ENCODE measurements at places on chromosomes 7 and 10. TPM values are rescaled to one million over a fixed set of nuclear protein-coding genes. Genes with fewer than 3 reads are reported as not detected.

The CALCR gene
- polyA plus RNA-seq = 0.08 TPM

The RADIL gene
- polyA plus RNA-seq = 4.0 TPM

- no peak for DNase-seq
These were observed 1.8 kb downstream of the KLLN start for GRCh38 chr10:87861566-87861952.

The TLX1 gene
- not detected for polyA plus RNA-seq

DNA sequence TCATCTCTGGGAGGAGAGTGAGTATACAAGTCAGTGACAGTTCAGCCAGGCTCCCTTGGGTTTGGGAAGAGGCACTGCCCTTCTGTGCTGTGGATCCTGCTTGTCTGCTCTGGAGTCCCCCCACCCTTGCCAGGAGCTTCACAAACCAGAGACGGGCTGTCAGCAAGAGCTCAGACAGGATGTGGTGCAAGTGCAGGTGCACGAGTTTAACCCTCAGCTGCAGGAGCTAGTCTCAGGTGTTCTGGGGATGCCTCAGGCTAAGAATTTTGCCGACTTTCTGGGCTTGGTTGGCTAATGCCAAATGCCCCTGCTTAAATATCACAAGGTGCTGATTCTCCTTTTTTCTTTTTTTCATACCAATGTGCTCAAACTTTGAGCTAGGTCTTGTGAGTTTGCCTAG, 22.3 kb downstream of the ZNF783 start:
- DNase-seq = no peak

GRCh38 chr10:130983749-130984148, 327.8 kb downstream of the TCERG1L start:
- DNase-seq = no peak

The GBX1 gene
- polyA plus RNA-seq = 0.34 TPM

GRCh38 chr10:97483506-97483905, 14.7 kb downstream of the MMS19 start:
- DNase-seq = no peak

- DNase-seq = no peak
These were observed 41.2 kb downstream of the PDZD8 start for GRCh38 chr10:117334066-117334465.

The FKBP6 gene
- 0.16 TPM for polyA plus RNA-seq

DNA sequence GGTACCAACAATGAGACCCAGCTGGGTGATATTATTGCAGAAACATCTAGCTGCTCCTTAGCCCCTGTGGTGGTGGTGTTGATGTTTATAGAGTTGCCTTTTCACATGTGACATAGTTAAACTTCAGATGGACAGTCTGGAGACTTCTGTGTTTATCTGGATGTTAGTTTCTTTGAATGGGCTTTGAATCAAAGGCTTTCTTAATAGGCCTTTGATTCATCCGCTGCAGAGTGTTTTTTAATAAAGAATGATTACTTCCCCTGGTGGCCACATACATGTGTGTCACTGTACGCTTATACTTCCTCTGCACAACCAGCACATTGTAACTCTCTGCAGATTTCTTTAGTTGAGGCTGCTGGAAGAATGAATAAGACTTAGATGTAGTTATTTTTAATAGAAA, 221.0 kb downstream of the DYNC1I1 start:
- no peak for DNase-seq

- no peak for DNase-seq
These were observed 61.3 kb downstream of the TACC2 start for GRCh38 chr10:122050311-122050710.

- no peak for DNase-seq
These were observed 44.0 kb downstream of the OAT start for GRCh38 chr10:124374535-124375352.

DNA sequence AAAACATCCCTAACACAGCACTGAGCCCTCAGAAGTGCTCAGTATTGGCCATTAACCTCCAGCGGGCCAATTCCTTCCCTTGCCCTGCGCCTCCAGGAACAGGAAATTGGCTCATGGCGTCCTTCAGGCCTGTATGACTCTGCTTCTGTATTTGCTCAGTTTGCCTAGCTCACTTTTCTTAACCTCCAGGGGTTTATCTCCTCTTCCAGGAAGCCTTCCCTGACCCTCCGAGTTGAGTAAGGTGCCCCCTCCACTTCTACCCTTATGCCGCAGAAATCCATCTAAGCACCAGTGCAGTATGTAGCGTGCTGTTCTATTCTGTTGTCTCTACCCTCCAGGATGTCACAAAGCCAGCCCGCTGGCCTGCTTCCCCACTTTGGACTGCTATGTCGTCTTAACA, 1.1 kb upstream of the SFXN4 start:
- DNase-seq = no peak

DNA sequence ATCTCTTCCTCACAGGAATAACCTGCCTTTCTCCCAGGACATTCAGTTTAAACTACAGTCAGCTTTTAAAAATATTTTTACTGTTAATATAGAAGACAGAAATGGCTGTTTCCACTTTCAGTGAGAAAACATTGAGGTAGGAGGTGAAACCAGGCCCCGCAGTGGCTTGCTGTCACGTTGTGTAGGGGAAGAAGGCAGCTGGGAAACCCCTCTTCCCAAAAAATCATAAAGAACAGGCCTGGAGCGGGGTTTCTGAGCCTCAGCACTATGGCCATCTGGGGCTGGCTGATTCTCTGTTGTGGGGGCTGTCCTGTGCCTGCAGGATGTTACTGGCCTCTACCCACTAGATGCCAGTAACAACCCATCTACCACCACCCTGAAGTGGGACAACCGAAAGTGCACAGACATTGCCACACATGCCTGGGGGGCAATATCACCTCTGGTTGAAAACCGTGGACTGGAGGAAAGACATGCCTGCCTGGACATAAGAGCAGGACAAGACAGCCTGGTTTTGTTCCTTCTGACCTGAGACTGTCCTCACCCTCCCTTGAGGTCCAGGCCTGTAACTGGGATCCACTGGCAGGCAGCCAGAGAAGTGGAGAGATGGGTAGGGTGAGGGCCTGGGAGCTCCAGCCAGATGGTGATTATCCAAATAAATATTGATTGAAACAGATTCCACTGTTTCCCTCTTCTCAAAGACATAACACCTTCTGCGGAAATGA, 43.9 kb downstream of the KCNH2 start:
- DNase-seq = no peak

DNA sequence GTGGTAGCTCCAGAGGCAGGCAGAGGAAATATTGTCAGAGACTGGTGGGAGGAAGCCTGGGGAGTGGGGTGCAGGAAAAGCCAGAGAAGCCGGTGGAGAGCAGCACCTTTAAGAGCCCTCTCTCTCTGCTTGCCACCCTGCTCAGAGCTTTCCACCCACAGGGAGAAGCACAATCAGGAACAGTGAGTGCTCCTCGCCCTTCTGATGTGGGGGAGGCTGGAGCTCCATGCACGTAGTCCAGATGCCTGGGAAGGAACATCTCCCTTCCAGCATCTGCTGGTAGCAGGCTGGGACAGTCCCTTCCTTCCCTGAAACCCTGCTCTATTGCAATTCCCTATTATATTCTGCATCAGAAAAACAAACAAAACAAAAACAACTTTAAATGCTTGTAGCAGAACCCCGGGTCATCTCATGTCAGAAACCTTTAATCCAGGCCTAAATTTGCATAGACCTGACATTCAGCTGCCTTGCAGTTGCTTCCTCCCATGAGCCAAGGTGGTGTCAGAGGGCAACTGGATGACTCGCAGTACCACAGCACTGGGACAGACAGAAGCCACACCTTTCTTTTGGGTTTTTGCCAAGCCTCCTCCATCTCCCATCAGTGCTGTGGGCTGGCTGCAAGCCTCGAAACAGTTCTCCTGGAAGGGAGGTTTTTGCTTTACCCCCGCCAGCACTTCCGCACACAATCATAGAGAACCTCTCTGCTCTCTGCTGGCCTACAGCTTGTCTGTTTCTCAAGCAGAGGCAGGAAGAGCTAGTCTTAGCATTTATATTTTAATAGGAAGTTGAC, 13.1 kb downstream of the AVPI1 start:
- no peak for DNase-seq

DNA sequence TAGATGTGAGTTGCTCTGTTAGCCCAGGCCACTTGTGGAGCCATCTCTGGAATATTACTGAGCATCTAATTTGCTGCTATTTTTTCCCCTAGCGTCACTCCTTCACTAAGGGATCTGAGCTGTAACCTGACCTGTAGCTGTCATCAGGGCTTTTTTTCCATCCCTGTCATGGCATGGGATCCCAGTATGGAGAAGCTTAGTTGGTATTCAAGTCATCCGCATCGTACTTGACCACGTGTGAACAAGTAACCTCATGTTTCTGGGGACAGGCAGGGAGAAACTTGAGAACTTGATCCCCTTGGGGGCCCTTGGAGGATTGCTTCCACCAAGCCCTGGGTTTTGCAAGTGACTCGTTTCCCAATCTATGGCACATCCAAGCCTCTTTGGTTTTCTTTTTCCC, 474.4 kb upstream of the GALNT17 start:
- no peak for DNase-seq

DNA sequence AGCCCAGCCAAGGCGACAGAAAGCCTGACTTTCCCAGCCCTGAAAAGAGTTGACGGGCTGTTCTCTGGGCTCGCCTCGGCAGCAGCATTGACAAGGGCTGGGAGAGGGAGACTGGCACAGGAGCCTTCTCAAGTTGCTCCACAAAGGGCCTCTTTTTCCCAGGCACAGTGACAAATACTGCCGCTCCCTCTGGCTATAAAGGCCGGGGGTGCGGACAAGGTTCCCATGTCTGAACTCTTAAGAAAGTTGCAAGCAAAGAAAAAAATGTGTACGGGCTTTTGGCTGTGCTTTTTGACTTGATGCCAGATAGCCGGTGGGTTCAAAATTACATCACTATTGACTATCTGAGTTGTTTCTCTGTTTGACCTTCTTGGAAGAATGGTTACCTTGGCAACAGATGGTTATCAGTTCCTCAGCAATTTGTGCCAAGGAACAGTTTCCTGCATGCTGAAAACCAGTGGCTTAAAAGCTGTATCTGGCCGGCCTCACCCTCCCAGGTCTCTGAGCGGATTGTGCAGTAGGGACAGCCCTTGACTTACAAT, 115.9 kb upstream of the EEPD1 start:
- peak; percentile 69 for DNase-seq

The HABP2 gene
- 0.80 TPM for polyA plus RNA-seq

DNA sequence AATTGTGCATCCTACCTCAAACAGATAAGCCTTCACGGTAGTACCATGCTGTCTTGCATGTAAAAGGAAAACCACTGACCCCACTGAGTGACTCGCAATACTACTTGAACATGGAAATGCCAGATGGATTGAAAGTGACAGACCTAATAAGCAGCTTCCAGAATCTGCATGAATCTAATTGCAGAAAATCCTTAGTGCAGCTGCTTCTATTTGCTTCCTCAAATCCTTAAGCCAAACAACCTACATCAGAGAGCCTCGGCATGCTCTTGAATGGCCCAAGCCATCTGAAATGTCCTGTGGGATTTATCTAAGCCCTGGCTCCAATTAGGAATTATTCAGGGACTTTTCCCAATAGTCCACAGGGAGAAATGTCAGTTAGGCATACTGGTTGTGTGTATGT, 509.5 kb upstream of the CELF2 start:
- no peak for DNase-seq

- no peak for DNase-seq
These were observed 59.2 kb upstream of the MYL10 start for GRCh38 chr7:101688183-101688831.

GRCh38 chr7:44110719-44111635, 6.8 kb downstream of the AEBP1 start:
- DNase-seq = no peak

DNA sequence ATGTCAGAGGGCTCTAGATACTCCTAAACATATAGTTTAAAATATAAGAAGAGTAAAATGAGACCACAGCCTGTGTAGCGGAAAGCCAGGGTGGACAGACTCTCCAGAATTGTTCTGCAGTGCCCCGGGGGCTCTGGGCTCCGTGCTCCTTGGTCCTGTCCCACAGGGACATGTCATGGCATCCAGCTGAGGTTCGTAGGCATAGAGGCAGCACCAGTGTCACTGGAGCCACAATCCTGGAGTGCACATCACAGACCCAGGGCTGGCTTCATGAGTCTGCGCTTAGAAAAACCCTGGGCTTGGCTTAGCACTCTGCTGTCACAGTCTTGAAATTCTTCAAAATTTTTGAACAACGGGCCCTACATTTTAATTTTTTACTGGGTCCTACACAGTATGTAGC, 280.4 kb upstream of the ZNF32 start:
- DNase-seq = no peak

The DPYSL4 gene
- 18.8 TPM for polyA plus RNA-seq

The SH2D4B gene
- 0.46 TPM for polyA plus RNA-seq

- no peak for DNase-seq
These were observed 1.3 kb downstream of the HHEX start for GRCh38 chr10:92690915-92691590.

The POLR2J2 gene
- polyA plus RNA-seq = 0.94 TPM

DNA sequence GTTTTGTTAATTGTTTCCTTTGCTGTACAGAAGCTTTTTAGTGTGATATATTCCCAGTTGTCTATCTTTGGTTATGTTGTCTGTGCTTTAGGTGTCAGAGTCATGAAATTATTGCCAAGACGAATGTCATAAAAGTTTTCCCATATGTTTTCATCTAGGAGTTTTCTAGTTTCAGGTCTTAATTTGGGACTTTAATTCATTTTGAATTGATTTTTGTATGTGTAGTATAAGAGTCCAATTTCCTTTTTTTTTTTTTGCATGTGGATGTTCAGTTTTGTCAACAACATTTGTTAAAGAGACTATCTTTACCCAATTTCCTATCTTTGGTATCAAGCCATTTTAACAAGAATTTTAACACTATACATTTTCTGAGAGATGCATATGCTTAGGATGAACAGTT, 432.2 kb downstream of the CNTNAP2 start:
- DNase-seq = no peak

DNA sequence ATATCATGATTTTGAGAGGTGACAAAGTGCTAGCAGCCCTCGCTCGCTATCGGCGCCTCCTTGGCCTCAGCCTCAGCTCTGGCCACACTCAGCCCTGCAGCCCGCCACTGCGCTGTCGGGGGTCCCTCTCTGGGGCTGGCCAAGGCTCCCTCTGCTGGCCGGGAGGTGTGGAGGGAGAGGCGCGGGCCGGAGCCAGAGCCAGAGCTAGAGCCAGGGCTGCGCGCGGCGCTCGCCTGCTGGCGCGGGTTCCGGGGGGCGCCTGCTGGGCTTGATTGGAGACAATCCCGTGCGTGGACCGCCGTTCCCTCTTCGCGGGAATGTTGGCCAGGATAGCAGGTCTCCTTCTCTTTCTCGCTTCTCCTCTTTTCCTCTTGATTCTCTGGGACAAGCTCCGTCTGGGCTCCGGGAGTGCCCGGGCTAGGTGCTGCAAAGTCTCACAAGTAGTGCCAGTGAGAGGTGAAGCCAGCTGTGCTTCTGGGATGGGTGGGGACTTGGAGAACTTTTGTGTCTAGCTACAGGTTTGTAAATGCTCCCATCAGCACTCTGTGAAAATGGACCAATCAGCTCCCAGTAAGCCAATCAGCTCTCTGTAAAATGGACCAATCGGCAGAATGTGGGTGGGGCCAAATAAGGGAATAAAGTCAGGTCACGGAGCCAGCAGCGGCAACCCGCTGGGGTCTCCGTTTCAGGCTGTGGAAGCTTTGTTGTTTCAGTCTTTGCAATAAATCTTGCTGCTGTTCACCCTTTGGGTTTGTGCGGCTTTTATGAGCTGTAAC, 43.4 kb upstream of the ELMO1 start:
- DNase-seq = no peak

Data from left renal pelvis (tissue), 4 donors.